ENCODE measurements at places on chromosomes 11 and 22. TPM values are rescaled to one million over a fixed set of nuclear protein-coding genes. Genes with fewer than 3 reads are reported as not detected.
A peak's percentile ranks its signal among the peaks of the same experiment; 100 is the strongest.

Gene FAR1
- 24.5 TPM for total RNA-seq

- H3K27me3 ChIP-seq = no peaks in the 10 kb centered on the region
- no peak overlapping the region for H3K27ac ChIP-seq
- H3K4me1 ChIP-seq = no peaks in the 10 kb centered on the region
Observed at GRCh38 chr11:121780971-121781370, 328.2 kb upstream of the SORL1-AS1 start.

GRCh38 chr22:40637183-40638150 is 948 bp upstream of the MRTFA start:
- H3K36me3 ChIP-seq = no peaks in the 10 kb centered on the region
- H3K4me1 ChIP-seq = peaks cover 2% of the 10 kb centered on the region
- peak overlapping the region; percentile 87 for H3K27ac ChIP-seq
- peak overlapping the region; percentile 67 for H3K4me3 ChIP-seq
- no peaks in the 10 kb centered on the region for H3K27me3 ChIP-seq
- DNase-seq = no peak

GRCh38 chr11:26027887-26028286 is 304.0 kb upstream of the ANO3 start:
- H3K4me3 ChIP-seq = no peak overlapping the region
- DNase-seq = no peak
- H3K4me1 ChIP-seq = no peaks in the 10 kb centered on the region
- H3K36me3 ChIP-seq = no peaks in the 10 kb centered on the region
- H3K27me3 ChIP-seq = no peaks in the 10 kb centered on the region

DNA sequence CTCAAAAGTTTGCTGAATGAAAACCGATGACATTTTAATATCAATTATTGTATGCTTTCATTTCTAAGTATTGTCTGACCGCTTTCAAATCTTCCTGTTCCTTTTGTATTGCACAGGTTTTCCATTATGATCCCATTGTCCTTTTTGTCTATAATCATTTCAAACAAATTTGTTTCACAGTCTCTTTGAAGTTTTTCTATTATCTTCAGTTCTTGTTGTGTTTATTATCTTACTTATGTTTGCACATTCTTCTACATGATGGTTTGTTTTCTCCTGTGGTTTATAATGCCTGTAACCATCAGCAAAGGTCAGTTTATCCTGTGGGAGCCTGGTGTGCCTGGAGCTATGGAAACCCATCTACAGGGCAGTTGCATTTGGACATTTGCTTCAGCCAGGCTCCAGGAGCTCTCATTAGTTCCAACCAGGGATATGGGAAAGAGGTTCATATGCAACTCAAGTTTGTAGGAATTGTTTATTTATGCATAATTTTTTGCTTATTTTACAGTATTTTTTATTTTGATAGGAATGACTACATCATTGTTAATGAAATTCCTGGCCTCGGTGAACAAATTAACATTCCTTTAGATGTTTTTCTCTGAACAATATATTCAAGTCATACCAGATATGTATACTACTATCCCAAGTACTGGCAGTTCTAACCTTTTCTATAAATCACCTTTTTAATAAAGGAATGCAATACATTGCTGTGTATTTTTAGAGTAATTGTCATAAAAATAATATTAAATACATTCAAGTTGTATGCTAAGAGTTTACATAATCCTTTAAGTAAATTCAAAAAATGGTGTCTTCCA is 179.2 kb downstream of the SBF2 start:
- H3K36me3 ChIP-seq = no peaks in the 10 kb centered on the region
- H3K27me3 ChIP-seq = no peaks in the 10 kb centered on the region
- no peak overlapping the region for H3K4me3 ChIP-seq
- H3K4me1 ChIP-seq = no peaks in the 10 kb centered on the region
- no peak for DNase-seq
- no peak overlapping the region for H3K27ac ChIP-seq
